ENCODE measurements at places on chromosomes 2 and 18.

- no peak for DNase-seq
These were observed 156.6 kb downstream of the AGPS start for GRCh38 chr2:177549171-177549570.

DNA sequence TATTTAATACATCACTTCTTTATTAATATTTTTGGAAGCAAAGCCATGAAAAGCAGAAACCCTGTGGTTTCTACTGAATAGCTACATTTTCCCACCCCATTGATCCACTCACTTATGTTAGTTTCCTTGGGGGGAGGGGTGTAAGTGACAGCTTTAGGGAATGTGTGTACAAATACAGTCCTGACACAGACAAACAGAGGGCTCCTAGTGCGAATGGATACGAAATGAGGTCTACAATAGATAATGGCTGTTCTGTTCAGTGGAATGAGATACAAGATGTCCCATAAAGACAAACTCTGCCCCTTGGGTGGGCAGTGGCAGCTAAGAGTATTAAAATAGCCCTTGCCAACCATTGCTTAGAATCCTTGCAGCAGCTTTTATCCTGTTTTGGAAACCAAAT is 312.9 kb downstream of the NCKAP5 start:
- no peak for DNase-seq

DNA sequence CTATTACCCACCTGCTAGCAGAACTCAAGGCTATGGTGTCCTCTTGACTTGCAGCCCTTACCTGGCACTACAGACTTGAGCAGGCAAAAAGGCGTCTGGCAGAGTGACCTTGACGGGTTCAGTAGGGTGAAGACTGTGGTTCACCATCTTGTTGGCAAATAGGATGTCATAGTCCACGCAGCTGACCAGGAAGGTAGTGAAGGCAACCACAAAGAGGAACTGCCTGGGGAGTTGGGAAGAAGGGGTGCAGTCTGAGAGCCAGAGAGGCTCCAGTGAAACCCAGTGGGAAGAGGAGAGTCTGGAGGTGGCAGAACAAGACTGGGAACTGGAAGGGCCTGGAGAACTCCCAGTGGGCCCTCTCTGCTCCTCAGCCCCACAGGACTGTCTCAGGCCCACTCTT is 4.1 kb downstream of the ATG9A start:
- no peak for DNase-seq

GRCh38 chr18:31578126-31578525 is 13.6 kb upstream of the TTR start:
- DNase-seq: no peak

- DNase-seq: peak; percentile 21
These were observed 2.6 kb upstream of the PPM1B start for GRCh38 chr2:44166096-44166495.

DNA sequence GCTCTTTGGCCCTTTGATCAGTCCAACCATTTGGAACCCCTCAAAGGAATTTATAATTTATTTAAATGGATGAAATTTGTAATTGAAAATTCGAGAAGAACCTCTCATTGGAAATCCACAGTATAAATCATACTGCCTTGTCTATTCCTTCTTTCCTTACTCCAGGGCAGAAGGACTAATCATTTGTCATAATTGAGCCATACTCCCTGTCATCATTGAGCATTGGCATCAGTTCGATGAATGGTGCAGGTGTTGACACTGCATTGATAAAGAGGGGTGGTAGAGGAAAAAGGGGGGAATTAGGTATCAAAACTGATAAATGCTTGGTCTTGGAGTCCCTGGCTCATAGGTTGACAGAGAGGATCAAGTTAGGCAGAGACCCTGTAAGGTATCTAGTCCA is 2.0 kb downstream of the VSNL1 start:
- DNase-seq: no peak

- DNase-seq: no peak
These were observed 763.1 kb downstream of the BCL11A start for GRCh38 chr2:59790186-59791003.

- DNase-seq: no peak
These were observed 161.1 kb upstream of the SLC39A10 start for GRCh38 chr2:195495966-195496365.

GRCh38 chr2:237433920-237434676 is 20.1 kb upstream of the COL6A3 start:
- no peak for DNase-seq

DNA sequence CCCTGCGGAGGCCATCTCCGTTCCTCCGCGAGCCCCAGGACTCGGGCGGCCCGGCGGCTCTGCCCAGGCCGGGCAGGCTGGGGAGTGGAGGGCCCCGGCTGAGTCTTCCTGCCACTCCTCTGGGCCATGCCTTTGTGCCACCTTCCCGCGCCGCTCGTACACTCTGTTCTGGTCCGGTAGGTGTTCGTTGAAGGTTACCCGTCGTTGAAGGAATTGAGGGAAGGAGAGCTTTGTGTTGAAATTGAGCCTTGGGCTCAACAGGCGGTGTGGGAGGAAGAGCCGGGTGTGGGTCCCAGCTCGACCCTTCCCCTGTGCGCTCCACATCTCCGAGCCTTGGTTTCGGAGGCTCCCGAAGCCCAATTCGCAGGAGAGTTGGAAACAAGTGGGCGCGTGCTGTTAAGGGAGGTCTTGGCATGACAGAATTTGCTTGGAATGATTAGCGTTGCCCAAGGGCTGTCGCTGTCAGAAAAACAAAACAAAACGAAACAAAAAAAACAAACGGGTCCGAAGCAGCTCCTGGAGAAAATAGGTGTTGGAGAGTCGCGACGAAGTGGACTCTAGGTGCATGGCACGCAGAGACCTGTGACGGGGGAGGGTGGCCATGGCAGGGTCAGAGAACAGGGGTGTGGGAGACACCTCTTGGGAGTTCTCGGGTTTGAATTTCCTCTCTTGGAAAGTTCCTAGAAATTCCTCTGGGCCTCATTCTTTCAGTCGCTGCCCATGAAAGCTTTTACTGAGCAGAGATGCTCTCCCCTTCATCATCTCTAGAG is 1.2 kb upstream of the MZT2A start:
- no peak for DNase-seq

DNA sequence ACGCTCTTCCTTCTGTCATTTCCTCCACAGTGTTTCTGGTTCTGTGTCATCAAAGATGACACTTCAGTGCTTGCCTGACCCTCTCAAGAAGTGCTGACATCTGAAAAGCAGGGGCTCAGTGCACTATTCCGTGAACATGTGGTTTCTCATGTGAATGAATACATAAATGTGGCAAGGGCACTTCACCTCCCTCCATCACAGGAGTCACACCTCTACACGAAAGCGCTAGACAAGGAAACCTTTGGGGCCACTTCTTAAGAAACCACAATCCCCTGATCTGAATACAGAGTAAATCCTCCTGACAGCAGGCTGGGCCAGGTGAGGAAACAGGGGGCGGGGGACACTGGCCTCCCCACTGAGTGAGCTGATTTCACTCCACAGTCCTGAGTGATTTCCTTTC is 145.8 kb upstream of the ACAA2 start:
- no peak for DNase-seq

- DNase-seq: no peak
These were observed 16.5 kb downstream of the SEPTIN10 start for GRCh38 chr2:109597283-109597682.
